CD4-positive, alpha-beta T cell (primary cell): ENCODE measurements at places on chromosomes 7 and 10. TPM values are rescaled to one million over a fixed set of nuclear protein-coding genes. Genes with fewer than 3 reads are reported as not detected.

- no peak for DNase-seq
Measured at GRCh38 chr10:129905553-129905952, 58.5 kb downstream of the EBF3 start.

FXYD4 gene
- not detected for total RNA-seq

DNA sequence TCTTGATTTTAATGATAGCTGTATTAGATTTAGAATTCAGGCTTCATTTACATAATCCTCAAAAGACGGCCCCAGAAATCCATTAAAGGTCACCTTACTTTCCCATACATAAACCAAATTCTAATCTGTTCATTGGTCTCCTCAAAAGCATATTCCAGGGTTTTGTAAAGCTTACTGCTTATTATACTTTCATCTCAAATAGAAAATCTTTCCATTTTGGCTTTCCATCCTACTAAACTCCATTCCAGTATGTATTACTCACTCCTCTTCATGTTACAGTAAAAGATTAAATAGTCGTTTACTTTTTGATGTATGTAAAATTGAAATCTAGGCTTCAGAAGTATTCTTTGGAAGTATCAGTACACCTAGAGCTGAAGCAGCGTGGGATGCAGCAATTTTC is 143.5 kb upstream of the LRRN3 start:
- DNase-seq: no peak

OR6B1 gene
- total RNA-seq: not detected

GRCh38 chr7:128427289-128427891 is 17.6 kb upstream of the IMPDH1 start:
- DNase-seq: peak; percentile 77

GRCh38 chr7:142813226-142813625 is 41.6 kb upstream of the EPHB6 start:
- DNase-seq: no peak

GRCh38 chr10:28503114-28503513 is 29.8 kb upstream of the WAC start:
- no peak for DNase-seq

DNA sequence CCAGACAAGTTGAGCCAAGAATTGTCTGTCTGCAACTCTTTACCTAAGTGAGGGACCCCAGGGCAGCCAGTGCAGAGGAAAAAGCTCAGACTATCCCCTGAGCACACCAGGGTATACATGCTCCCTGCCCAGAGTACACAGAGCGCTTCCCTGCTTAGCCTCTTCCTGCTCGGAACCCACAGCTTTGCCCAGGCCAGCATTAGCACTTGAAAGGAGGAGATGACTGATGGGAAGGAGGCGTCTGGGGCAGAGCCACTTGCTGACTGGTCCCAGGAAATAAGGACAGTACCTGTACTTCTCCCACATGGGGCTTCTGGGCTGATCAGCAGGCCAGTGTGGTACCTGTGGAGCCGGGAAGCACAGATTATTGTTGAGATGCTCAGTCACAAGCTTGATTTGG is 48.4 kb upstream of the TRIM8 start:
- no peak for DNase-seq

KEL gene
- not detected for total RNA-seq

- no peak for DNase-seq
Measured at GRCh38 chr7:47088329-47089067, 493.4 kb downstream of the TNS3 start.
